T-helper 9 cell (primary cell): ENCODE measurements at places on chromosomes 6 and 20.

- no peak for DNase-seq
Observed at GRCh38 chr6:35993150-35993549, 31.3 kb downstream of the SLC26A8 start.

DNA sequence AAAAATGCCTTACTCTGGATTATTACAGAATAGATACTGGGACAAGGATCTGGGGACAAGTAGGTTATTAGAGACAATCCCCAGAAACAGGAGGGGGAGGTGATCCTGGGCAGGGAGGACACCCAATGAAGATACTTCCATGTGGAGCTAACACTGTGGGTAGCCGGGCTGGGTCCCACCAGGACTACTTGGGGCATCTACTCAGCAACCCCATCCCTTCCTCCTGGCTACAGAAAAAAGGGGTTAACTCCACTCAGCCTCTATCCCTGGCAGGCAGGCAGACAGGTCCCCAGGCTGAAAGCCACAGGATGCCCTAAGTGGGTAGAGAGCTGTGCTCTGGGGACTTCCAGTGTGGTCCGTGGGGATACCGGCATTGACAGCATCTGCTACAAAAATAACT lies 68.0 kb upstream of the NXT1 start:
- no peak for DNase-seq

GRCh38 chr20:37598100-37598543 lies 70.4 kb upstream of the BLCAP start:
- no peak for DNase-seq

DNA sequence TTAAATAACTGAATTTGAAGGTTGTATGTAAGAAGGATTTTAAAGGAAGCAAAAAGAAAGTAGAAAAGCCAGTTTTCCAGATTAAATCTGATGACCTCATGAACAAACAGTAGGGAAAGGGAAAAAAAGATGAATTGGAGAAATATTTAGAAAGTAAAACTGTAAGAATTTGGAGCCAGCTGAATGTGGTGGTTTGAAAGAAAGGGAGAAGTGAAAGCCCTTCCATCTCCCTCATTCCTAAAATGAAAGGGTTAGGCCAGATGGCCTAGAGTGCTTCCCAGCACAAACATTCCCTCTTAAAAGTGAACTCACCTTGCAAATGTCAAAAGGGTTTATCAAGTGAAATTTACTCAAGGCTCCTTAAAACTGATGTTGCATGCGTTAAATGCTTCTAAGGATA lies 139.3 kb upstream of the COL21A1 start:
- no peak for DNase-seq

DNA sequence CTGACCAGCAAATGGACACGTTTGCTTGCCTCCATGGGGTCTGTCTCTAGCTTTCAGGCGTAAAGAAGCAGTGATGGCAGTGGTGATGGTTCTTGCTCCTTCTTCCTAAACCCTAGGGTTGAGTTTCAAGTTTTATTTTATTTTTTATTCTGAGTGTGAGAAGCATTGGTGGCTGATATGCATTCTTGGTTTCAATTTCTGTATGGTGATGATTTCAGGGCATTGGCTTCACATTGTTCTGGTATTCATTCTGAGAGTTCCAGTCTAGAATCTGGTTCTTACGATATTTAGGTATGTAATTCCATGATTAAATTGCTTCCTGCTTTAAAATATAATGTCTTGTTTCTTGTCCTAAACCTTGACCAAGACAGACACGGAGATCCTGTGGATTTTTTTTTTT lies 444.5 kb upstream of the IMPG1 start:
- no peak for DNase-seq

GRCh38 chr6:137871831-137872454 lies 4.9 kb downstream of the TNFAIP3 start:
- no peak for DNase-seq

DNA sequence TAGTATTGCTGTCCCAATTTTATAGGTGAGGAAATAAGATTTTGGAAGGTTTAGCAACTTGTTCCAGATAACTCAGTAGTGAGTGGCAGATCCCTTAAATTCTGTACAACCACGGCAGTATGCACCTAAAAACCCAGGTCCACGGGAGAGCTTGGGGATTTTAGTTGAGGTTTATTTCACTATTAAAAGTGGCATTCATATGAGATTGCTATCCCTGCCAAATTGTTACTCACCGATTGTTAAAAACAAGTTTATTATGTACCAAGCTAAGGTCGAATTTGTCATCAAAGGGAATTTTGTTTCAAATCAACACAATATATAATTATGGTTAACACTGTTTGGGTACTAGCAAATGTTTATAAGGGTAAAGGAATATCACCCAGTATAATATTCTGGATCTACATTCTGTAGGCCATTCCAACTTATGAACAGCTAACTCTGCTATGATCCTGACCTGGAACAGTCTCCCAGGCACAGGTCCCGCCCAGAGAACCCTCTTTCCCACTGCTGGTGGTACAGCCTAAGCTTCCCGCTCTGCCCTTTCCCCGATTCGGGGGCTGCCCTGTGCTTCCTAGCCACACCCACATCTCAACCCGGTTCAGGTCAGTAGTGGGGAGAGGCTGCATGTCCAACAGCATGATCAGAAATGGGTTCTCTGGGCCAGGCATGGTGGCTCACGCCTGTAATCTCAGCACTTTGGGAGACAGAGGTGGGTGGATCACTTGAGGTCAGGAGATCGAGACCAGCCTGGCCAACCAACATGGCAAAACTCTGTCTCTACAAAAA lies 24.9 kb downstream of the GPLD1 start:
- DNase-seq: no peak

DNA sequence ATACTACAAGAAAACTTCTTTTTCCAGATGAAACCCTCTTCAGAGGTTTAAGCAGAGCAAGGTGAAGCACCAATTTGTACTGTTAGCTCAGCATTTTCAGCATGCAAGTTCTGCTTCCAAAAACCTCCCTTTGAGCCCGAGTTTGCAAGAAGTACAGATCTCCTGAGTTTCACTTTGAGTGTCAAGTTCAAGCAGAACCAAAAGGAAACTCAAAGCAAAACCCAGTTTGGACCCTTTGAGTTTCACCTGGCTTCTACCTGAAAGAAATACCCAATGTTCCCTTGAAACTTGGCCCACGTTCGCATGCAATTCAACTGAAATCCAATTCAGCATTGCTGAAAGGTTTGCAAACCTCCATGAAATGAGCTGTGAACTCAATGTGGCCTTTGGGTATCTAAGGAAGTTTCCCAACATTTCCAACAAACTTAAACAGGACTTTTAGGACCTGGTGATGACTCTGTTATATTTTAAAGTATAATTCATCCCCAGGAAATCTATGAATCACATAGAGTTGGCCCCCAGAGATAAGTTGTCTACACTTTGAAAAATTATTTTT lies 62.9 kb upstream of the HBS1L start:
- DNase-seq: no peak

- DNase-seq: no peak
Observed at GRCh38 chr6:132132422-132132821, 181.2 kb upstream of the CCN2 start.

- DNase-seq: no peak
Observed at GRCh38 chr6:21869085-21869771, 275.7 kb downstream of the SOX4 start.

DNA sequence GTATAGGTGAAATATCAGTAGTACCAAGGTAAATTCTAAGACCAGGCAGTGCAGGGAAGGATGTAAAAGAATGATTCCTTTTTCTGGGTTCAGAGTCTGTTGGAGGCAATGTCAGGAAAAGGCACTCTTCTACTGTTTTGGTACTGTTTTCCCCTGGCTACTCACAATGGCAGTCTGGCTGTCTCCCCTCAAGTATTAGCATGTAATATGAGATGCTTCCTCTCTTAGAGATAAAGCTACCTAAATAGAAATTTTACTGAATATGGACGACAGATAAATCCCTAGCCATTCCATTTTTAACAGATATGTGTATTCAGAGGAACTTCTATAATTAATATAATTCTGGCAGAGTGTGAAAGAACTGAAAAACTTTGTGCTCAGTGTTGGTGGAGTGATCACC lies 3.5 kb downstream of the RNF8 start:
- DNase-seq: no peak

GRCh38 chr20:49326026-49326425 lies 48.2 kb upstream of the ZNFX1 start:
- no peak for DNase-seq

- DNase-seq: no peak
Observed at GRCh38 chr20:46057856-46058598, 29.0 kb downstream of the SLC12A5 start.

- no peak for DNase-seq
Observed at GRCh38 chr6:3987576-3987975, 91.4 kb downstream of the FAM217A start.

GRCh38 chr6:107786709-107787588 lies 37.2 kb downstream of the SCML4 start:
- no peak for DNase-seq

DNA sequence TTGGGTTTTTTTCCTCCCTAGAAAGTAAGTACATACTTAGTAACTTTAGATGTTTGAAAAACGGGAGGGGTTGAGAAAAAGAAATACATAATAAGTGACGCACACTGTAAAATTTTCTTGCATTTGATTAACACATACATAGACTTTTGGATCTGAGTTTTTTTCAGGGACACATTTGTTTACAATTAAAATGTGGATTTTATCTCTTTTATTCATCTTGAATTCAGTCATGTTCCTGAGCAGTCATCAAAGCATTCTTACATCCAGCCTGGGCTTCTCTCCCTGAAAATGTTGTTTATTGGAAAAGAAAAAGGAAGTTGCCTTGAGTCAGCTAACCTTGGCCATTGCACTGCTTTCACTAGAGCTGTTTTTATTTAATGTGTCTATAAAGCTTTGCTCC lies 8.7 kb upstream of the RPP40 start:
- DNase-seq: no peak

- DNase-seq: no peak
Observed at GRCh38 chr6:16511040-16511660, 250.1 kb downstream of the ATXN1 start.

DNA sequence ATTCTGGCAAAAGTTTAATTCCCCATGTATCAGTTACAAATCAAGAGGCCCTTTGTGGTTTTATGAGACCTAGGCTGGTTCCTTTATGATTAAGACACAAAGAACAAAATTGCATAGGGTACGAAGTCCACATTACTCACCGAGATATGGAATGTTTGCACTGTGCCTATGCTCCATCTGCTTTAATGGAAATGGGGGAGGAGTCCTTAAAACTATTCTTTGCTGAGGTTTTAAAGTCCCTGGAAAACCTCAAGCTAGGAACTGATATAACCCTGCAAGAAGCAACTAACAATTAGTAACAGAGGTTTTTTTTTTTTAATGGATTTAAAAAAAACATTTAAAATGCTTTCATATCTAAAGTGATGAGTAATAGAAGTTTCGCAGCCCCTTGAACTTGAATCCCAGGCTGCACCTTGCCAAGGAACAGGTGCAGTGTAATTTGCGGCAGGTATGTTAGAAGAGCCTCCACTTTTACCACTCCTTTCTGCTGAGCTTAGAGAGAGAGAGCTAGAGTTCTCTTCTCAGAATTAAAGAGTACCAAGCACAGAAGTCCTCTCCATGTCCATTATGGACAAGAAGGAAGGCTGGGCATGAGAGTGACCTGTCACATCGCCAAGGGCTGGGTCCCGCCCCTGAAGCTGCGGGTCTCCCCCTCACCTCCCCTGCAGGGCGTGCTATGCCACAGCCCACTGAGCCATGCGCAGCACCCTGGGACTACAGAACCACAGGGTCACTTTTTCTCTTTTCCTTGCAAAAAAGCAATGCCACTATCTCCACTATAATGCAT lies 2.3 kb downstream of the SERPINB1 start:
- DNase-seq: no peak

GRCh38 chr6:38239719-38240451 lies 399.8 kb downstream of the BTBD9 start:
- DNase-seq: no peak

- no peak for DNase-seq
Observed at GRCh38 chr6:130708338-130708737, 118.9 kb upstream of the SMLR1 start.

- DNase-seq: no peak
Observed at GRCh38 chr20:59565768-59566461, 38.4 kb upstream of the PHACTR3 start.

DNA sequence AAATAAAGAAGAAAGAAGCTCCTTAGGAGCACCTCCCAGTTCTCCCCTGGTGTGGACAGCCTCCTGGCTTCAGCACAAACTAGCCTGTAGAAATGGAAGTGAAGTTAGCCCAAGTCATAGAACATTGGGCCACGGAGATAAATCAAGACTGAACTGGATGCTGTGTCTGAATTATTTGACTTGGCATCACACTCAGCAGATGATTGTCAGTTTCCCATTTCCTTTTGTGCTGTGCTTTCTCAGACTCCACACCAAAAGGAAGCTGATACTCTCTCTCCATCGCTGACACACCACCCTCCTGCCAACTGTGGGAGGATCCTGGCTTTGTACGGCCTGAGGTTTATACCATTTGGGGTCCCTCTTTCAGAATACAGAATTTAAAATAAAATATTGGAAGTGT lies 209.8 kb downstream of the TFAP2A start:
- no peak for DNase-seq

DNA sequence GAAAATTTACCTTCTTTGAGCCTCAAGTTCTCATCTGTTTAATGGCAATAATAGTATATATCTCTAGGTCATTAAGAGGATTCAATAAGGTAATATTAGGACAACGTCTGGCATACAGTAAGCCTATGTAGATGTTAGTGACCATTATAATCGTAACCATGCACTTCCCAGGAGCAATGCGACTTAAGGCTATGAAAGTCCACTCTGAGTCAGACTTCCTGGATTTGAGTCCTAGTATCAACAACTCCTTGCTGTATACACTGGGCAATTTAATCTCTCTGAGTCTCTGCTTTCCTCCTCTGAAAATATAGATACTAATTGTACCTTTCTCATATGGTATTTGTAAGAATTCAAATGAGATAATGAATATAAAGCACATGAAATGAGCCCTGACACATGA lies 168.1 kb upstream of the HDDC2 start:
- DNase-seq: no peak

DNA sequence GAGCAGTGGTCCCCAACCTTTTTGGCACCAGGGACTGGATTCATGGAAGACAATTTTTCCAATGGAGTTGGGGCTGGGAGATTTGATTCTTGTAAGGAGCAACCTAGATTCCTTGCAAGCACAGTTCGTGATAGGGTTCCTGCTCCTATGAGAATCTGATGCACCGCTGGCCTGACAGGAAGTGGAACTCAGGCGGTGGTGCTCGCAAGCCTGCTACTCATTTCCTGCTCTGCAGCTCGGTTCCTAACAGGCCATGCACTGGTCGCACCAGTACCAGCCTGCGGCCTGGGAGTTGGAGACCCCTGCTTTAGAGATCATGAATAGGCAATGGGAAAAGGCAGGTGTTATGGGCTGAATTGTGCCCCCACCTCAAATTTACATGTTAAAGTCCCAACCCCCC lies 131.2 kb downstream of the PFDN4 start:
- DNase-seq: no peak

DNA sequence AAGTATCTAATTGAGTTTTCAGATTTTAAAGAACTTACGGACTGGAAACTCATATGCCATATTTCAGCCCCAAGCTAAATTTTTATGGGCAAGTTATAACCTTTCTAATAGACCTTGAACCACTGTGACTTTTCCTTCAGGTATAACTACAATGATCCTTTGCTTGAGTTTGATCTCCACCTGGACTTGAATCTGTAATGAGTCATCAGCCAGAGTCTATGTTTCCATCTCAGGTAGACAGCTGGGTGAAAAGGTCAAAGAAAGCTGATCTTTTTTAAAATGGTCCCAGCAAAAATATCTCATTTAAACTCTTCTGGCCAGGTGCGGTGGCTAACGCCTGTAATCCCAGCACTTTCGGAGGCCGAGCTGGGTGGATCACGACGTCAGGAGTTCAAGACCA lies 88.4 kb upstream of the SGK1 start:
- DNase-seq: no peak
